ENCODE measurements at places on chromosomes 3 and 15.

- no peak for DNase-seq
Measured at GRCh38 chr3:38487323-38487722, 8.8 kb upstream of the EXOG start.

GRCh38 chr3:11037976-11038375 lies 45.4 kb downstream of the SLC6A1 start:
- DNase-seq, result no peak

- DNase-seq, result no peak
Measured at GRCh38 chr3:108189440-108189839, 32.8 kb downstream of the IFT57 start.

- no peak for DNase-seq
Measured at GRCh38 chr3:124577494-124578167, 152.6 kb upstream of the UMPS start.

DNA sequence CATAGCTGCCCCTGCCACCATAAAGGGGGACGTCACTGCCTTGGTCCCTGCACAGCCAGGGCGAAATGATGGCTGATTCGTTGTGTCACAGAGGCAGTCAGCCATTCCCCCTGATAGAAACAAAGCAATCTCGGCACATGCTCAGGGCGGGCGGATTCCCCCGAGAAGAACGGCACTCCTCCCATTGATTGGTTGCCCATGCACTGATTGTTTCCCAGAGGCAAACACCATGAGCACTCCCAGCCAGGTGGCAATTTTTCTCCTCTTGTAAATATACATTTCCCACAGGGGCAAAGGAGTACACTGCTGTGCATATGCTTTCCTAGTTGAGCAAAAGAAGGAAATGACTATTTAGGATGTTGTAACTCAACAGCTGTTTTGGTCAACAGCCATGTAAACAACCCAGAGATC lies 56.5 kb downstream of the KY start:
- DNase-seq, result no peak

DNA sequence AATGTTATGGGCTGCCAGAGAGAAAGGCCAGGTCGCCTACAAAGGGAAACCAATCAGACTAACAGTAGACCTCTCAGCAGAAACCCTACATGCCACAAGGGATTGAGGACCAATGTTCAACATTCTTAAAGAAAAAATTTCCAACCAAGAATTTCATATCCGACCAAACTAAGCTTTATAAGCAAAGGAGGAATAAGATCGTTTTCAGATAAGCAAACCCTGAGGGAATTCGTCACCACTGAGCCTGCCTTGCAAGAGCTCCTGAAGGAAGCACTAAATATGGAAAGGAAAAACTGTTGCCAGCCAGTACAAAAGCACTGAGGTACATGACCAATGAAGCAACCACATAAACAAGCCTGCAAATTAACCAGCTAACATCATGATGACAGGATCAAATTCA lies 33.1 kb downstream of the PYGO1 start:
- DNase-seq, result no peak
